ENCODE measurements at places on chromosomes 1 and 21. TPM values are rescaled to one million over a fixed set of nuclear protein-coding genes. Genes with fewer than 3 reads are reported as not detected.

- DNase-seq: no peak
These were observed 8.3 kb downstream of the TRIM45 start for GRCh38 chr1:117113199-117113598.

DNA sequence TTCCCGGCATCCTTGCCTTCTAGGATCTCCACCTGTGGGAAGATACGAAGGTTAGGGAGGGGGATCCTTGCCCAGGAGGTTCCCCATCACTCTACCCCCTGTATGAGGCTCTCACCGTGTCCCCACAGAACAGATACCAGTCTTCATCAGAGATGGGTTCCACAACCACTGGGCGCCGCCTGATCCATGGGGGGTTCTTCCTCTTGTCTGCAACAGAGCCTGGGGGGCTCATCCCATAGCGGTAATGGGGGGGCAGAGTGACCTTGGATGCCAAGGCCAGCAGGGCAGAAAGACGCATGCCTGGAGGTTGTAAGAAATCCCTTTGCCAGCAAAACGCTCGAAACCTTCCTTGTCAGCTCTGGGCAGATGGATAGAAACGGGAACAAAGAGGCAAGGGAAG, 2.5 kb downstream of the MRPL24 start:
- no peak for DNase-seq

DNA sequence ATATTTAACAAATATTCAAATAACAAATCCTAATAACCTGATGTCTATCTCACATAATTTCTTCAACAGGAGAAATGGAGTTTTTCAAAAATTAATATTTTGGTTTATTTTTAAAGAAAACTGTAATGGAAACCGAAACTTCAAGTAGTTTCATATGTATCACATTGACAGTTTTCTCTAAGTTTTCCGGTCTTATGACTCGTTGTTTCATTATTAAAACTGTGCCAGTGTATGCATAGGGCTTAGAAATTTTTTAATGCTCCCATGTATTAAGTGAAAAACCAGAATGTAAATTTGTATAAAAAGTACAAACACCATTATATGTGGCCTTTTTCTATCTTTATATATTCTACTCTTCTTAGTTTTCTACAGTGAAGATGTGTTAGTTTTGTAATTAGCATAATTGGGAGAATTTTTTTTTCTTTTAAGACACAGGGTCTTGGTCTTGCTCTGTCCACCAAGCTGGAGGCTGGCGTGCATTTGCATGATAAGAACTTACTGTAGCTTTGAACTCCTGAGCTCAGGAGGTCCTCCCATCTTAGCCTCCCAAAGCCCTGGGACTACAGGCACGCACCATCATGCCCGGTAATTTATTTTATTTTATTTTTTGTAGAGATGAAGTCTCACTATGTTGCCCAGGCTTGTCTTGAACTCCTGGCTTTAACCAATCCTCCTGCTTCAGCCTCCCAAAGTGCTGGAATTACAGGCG, 43.9 kb upstream of the SAMSN1 start:
- DNase-seq: peak; percentile 74

- no peak for DNase-seq
These were observed 16.9 kb upstream of the VANGL1 start for GRCh38 chr1:115624859-115625258.

PTBP2 gene
- total RNA-seq: 20.2 TPM

GRCh38 chr1:111654839-111655238, 35.2 kb downstream of the RAP1A start:
- DNase-seq: no peak
